AML-193 (cell line): ENCODE measurements at places on chromosomes 13 and 19.

- no peak for DNase-seq
Measured at GRCh38 chr13:93420887-93421286, 194.3 kb downstream of the GPC6 start.

DNA sequence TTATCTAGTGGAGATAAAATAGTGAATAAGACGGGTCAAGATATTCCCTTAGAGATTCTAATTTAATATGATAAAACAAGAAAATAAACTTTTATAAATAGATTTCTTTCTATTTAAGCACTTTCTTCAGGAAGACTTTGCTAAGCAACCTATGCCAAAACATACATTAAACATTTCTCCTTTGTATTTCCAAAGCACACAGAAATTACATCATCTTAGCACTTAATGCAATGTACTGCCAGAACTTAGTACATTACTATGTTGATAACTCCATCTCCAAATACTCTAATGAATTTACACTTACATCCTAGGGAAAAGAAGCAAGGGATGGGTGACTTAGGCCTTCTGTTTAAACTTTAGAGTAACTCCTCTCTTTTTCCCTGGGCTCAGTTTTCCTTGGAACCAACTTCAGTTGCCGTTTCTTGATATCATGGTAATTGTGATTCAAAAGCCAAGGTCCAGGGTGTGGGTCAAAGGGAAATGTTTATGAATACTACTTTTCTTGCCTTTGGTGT, 322.6 kb upstream of the PCDH20 start:
- no peak for DNase-seq

- DNase-seq: no peak
Measured at GRCh38 chr13:112397108-112397507, 21.0 kb downstream of the SPACA7 start.

- DNase-seq: peak; percentile 74
Measured at GRCh38 chr13:97223711-97224541, 1.8 kb downstream of the MBNL2 start.

DNA sequence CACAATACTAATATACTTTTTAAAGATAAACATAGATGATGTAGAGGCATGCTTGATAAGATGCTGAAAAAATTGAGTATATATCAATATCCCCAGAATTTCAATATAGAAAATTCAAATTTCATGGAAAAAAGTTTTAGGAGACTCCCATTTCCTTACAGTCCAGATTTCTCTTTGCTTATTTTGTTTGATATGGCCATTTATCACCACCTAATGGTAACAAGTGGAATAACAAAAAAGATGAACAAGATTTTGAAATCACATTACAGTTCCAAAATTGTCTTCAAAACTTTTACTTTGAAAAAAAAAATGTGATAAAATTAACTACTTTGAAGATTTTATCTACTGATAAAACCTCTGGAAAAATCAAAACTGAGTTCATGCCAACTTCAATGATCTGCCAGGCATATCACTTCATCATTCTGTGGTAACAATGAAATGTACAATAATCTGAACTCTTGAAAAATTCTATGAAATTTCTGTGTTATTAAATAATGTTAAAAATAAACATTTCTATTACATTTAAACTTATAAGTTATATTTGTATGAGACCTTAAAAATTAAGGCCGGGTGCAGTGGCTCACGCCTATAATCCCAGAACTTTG, 17.5 kb downstream of the MIPEP start:
- DNase-seq: peak; percentile 34

GRCh38 chr19:11485245-11485837, 4.5 kb upstream of the ELAVL3 start:
- no peak for DNase-seq

DNA sequence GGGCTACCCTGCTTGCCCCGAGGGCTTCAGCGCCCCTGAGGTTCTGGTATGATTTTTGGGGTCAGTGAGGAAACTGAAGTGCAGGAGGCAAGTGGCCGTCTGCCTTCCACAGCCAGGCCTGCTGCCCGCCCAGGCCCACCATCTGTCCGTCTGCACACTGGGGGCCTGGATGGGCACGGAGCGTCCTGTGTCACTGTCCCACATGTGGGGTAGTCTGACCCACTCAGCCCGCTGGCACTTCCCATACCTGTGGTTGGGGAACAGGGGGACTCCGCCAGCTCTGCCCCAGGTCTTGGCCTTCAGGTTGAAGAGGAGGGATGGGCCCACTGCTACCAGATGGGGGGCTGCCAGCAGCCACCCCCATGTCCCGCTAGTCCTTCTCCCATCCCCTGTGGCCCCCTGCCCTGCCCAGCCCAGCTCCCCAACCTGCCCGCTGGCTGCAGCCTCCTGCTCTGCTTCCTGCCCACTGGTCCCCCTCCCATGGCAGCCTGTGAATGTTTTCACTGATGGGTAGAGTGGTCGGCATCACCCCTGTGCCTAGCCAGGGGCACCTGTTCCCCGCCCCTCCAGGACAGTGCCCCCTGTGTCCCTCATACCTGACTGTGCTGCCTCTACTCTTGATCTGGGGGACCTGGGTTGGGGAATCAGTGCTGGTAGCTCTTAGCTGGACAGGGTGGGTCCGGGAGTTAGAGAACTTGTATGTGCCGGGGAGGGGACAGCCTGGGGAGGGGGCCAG, 9.5 kb downstream of the PIAS4 start:
- DNase-seq: no peak

DNA sequence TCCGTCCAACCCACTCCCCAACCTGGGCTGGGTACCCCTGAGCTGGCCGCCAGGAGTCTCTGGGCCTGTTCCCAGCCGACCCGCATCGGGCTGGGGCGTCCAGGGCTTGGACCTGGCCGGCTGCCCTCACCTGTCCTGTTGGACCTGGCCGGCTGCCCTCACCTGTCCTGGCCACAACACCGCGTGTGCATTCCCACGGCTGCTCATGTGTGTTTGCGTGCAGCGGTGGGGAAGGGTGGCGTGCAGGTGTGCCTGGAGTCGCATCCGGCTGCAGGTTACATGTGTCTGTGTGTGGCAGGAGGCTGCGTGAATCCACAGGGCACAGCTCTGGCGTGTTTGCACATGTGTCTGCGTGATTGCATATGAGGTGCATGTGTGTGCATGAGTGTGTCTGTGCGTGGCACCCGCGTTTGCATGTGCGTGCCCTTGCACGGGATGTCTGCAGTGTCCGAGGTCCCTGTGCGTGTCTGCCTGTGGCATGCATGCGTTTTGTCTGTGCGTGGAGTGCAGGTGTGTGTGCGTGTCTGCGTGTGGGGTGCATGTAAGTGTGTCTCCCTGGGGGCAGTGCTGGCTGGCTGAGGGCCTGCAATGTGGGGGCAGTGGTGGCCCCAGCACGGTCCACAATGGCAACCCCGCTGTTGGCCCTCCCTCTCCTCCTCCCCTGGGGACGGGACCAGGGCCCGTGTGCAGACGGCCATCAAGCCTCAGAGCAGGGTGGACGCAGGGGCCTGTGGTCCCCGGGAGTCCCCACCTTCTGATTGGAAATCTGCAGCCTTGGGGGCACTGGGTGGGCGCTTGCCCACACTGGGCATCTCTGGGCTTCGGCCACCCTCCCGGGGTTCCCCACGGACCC, 3.4 kb downstream of the EFNA2 start:
- DNase-seq: no peak

DNA sequence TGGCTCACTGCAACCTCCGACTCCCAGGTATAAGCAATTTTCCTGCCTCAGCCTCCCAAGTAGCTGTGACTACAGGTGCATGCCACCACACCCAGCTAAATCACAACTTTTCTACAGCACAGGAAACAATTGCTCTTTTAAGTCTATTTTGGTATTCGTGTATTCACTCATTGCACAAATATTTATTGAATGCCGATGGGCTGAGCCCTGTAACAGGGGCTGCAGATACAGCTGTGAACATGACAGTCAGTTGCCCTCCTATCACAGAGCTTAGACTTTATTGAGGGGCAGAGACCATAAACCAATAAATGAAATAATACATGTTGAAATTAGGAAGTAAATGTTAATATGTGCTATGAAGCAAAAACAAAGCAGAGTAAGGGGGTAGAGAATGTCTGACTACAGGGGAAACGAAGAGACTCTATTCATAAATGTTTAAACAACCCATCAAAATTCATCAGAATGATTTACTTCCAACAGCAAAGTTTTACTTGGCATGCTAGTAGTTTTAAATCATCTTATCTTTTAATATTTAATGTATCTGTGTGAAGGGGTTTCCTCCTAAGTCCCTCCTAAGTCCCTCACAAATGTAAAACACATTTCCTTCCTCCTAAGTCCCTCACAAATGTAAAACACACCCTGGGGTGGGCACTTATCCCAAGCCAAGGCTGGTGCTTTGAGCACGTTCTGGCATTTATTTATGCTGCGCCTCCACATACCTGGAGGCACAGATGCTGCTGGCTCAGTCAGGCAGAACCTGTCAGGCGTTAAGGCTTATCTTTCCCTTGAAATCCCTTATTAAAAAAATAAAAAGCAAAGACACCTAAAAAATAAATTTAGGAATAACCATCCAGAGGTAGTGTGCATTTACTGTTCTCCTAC, 140.8 kb downstream of the MIPEP start:
- no peak for DNase-seq

- DNase-seq: no peak
Measured at GRCh38 chr19:10688545-10689280, 12.5 kb upstream of the QTRT1 start.

DNA sequence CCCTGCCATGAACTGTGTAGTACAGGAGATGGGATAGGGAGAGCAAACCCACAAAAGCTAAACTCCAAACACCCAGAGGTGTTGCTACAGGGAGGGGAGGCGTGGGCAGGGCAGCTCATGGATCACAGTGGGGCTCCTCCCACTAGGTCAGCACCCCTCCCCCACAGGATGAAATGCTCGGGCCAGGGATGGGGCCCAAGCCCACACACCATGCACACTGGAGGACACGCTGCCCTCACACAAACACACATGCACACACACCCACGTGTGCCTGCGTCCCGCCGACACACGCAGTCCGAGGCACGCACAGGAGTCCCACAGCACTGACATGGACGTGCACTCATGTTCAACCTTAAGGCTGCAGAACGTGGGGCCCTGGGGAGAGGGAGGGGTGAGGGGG, 6.0 kb upstream of the CCNP start:
- DNase-seq: no peak

DNA sequence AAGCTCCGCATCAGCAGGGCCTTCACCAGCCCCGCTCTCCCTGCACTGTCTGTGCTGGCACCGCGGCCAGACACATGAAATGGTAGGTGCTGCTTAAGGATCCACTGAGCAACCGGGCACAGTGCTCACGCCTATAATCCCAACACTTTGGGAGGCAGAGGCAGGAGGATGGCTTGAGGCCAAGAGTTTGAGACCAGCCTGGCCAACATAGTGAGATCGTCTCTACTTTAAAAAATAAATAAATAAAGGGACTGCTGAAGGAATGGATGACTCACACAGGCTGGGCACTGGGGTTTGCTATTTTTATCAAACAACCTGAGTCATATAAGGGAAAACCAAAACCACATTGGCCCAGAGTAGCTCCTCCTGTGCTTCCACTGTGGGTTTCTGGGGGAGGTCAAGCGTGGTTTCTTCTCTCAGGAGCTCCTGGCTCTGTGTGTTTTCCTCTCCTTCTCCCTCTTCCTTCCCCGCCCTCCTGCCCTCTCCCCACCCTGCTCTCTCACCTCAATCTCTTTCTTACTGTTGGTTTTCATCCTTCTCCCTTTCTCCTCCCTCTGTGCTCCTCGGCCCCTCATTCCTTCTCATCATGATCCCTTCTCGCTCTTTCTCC, 21.3 kb downstream of the VRK3 start:
- DNase-seq: peak; percentile 39
